ENCODE measurements at places on chromosomes 5 and 9.

DNA sequence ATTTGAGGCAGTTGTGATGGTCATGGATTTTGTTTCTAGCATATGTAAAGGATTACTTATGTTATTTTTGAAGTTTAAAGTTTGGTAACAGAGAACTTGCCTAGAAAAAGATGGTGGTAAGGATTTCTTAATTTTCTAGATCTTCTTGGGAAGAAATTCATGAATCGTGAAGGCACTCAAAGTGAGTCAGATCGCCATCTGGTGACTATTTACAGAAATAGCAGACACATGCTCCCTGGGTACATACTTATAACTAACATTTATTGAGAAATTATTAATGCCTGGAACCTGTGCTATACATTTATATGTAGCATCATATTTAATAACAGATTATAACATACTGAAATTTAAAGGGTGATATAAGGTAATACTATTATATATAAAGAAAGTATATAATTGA, 299.7 kb downstream of the IZUMO3 start:
- DNase-seq = no peak

GRCh38 chr5:144195448-144195847, 24.8 kb downstream of the KCTD16 start:
- DNase-seq = no peak

GRCh38 chr9:15889555-15889954, 336.7 kb downstream of the CCDC171 start:
- DNase-seq = no peak

GRCh38 chr5:175551266-175551665, 72.9 kb downstream of the SFXN1 start:
- DNase-seq = no peak

DNA sequence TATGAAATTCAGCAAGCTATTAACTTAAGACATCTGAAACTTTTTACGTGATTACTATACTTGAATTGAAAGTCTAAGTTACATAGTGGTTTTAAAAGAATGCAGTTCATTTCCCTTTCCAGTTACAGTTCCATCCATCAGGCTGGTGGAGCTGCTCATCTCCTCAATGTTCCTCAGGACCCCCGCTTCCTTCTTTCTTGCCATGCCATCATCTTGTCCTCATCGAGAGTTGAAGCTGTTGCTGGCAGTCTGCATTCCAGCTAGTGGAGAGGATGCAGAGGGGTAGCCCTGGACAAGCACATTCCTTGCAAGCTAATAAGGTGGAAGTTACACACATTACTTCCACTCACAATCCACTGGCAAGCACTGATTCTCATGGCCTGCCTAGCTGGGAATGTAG, 8.8 kb upstream of the RNF183 start:
- no peak for DNase-seq

DNA sequence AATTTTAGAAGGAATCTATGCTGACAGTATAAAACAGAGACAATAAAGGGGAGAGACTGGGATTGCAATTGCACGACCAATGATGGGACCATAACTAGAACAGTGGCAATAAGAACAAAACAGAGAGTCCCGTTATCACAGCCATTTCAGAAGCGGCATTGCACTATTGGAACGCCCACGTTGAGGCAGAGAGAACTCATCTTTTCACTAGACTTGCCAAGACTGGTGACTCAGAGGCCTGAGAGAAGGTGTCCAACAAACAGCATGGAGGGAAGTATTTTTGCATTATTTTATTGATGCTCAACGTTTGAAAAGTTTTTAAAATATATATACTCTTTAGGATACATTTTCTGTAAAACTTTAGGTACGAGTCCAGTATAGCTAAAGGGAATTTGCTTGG, 737.7 kb downstream of the TLE1 start:
- no peak for DNase-seq

GRCh38 chr5:150070821-150071220, 15.5 kb downstream of the CSF1R start:
- DNase-seq = no peak

Data from NCI-H1436 (cell line).